SW 1271 (cell line): ENCODE measurements at places on chromosomes 16 and 17.

DNA sequence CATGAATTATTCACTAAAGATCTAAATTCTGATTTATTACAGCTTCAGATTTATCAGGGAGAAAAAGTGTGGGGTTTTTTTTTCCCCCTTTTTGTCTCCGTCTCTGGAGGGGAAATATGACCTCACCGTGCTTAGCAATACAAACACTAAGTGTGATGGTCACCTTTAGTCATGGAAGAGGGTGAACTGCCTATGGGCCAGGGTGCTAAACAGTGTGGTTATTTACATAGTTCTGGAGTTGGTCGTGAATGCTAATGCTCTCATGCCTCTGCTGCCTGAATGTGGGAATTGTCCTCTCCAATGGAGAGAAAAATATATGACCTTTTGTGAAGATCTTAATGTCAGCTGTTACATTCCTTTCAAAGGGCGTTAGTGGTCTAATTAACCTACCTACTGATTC lies 44.8 kb upstream of the MSI2 start:
- DNase-seq: no peak

GRCh38 chr16:9437115-9437514 lies 345.7 kb downstream of the HAPSTR1 start:
- no peak for DNase-seq

DNA sequence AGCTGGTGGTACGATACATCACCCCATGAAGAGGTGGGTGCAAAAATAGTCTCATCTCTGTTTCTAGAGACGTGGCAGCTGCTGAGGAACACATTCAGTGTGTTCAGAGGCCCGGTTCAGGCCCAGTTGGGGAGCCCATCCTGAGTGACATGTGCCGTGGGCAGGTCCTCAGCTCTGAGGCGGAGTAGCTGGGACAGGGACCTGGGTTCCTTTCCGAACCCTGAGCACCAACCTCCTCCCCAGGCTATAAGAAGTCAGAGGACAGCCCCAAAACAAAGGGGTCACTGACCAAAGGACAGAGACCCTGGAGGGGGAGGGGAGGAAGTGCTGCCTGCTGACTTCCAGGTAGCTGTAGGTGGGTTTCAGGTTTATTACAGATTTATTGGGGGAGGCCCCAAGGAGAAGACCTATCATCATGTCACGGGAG lies 5.1 kb downstream of the LDHD start:
- DNase-seq: no peak

DNA sequence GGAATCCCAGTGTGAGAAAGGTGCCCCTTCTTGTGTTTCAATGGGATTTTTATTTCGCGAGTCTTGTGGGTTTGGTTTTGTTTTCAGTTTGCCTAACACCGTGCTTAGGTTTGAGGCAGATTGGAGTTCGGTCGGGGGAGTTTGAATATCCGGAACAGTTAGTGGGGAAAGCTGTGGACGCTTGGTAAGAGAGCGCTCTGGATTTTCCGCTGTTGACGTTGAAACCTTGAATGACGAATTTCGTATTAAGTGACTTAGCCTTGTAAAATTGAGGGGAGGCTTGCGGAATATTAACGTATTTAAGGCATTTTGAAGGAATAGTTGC lies 567 bp downstream of the UBB start:
- DNase-seq: peak; percentile 71

GRCh38 chr16:66728804-66729203 lies 22.6 kb downstream of the DYNC1LI2 start:
- no peak for DNase-seq

DNA sequence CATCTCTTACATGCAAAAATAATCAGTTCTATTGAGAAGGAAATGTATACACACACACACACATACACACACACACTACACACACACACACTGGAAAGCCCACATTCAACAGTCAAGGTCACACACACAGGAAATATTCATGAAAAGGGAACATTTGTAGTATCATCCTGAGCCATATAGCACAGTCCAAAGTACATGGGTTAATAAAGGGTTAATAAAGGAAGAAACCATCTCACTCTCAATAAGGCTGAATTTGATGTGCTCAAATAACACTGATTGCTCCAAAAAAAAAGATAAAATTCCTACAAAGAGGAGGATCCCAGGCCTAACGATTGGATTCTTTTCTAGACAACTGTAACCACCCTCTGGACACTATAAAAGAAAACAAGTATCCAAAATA lies 164.7 kb downstream of the SLC39A11 start:
- no peak for DNase-seq

GRCh38 chr16:30359871-30360170 lies 4.7 kb upstream of the CD2BP2 start:
- no peak for DNase-seq

DNA sequence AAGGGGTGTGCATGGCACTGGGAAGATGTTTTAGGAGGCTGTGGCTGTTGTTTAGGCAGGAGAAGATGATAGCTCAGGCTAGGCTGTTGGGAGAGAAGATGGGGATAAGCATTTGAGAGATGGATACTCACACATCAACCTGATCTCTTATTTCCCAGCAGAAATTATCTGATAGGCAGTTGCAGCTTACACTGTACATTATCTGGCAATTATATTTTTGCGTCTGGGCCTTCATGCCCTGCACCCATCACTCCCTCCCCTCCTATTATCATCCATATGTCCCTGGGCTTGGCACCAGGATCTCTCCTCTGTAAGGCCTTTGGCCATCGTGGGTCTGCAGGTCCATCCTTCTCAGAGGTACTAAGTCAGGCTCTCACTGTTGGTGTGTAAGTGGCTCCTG lies 401.0 kb upstream of the EEF2KMT start:
- no peak for DNase-seq

- DNase-seq: no peak
These were observed 11.1 kb upstream of the RNF112 start for GRCh38 chr17:19399750-19400450.

- no peak for DNase-seq
These were observed 21.5 kb downstream of the DCAKD start for GRCh38 chr17:45029758-45030423.

- DNase-seq: no peak
These were observed 43.1 kb upstream of the DLX4 start for GRCh38 chr17:49925921-49926320.

DNA sequence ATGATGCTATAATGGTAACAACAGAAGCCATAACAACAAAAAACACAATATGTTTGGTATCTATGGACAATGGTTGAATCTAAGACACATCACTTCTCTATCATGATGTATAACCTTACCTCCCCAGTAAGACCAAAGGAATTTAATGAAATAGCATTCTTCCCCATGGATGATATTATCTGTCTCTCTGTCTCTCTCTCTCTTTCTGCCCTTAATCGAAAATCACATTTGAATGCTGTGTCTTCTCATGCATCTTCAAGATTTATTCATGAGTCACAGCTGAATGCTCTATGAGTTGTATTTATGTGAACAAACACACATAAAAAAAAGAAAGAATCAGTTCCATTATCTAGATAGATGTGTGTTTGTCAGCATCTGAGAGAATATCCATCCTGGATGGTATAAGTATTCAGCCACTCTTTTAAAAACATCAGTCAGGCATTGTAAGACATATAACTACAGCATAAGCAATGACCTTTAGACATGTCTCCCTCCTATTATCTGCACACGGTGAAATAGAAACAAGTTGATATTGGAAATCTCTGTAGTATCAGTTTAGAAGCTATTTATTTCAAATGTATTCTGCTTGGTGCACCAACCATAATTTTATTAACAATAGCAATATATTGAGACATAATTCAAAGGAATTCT lies 433.3 kb downstream of the TOX3 start:
- peak; percentile 0 for DNase-seq

DNA sequence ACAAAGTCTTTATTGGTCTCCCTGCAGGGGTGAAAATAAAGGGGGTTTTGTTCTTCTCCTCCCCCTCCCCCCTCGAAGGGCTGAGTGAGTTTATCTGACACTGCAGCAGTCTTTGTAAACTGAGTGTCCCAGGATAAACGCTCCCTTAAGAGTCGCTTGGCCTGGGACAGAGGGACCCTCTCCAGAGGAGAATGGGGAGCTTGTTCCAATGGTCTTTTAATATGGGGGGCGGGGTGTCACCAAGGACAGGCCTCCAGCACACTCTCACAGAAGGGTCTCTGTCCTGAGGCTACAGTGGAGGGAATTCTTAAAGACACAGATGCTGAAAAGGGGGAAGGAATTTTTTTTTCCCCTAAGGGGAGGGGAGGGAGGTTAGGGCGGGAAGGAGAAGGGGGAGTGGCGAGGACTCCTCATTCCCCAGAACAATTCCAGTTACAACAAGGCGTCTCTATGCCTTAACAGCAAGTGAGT lies 455.5 kb downstream of the SOX9 start:
- DNase-seq: no peak

- no peak for DNase-seq
These were observed 325.8 kb downstream of the ABCC12 start for GRCh38 chr16:47829850-47830600.

DNA sequence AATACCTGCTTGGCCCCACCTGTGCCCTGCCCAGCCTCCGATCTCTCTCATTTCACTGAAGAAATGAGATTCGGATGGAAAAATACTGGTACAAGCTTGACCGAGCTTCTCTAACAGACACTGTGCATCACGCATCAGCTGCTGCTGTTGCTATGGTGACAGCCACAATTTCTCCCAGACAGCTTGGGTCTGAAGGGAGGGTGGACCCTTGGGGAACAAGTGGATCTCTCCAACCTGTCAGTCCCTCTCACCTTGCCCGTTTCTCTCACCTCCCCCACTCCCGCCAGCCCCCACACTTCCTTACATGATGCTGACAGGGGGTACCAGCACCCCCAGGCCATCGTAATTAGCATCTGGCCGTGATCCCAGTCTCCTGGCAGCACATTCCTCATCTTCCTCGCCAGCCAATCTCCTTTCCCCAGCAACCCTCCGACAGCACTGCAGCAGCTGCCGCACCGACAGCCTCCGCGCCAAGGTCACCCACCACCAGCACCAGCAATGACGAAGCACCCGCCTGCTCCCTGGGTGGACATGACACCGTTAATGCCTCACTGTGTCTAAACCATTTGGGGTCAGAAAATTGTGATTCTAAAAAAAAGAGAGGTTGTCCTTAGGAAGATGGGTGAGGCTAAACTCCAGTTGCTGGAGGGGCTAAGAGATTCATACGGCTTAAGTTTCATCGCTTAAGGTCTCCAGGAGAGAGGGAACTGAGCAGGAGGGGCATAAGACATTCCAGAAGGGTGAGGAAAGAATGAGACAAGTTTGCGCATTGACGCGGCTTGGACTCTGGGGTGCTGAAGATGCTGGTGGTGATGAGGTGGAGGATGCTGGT lies 58.6 kb upstream of the TNRC6A start:
- no peak for DNase-seq

DNA sequence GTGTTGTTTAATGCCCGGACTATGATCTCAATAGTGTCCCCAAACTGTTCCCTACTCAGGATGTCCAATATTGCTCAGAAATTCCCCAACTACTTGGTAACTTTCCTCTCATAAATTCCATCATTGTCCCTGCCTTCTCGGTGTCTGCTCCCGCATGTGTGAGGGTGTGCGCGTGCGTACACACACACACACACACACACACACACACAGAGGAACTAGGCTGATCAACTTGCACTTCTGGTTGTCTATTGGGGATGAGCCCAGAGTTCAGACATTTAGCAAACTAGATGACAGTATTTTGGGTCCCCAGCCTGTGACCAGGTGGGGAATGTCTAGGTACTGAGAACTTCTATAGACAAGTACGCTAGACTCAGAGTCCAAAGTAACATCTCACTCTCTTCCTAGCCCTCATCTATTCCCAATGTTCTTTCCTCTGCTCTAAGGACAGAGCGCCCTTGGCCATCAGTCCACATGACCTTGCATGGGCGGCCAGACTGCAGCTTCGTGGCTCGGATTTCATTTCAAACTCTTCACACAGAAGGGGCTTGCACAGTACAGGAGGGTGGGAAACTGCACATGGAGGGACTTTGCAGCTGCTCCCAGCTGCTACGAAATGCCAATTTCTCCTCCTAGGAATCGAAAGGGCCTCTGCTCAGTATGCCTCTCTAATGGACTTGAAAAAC lies 5.3 kb downstream of the HS3ST3A1 start:
- no peak for DNase-seq

- DNase-seq: no peak
These were observed 609.2 kb downstream of the TOX3 start for GRCh38 chr16:51937771-51938170.

- DNase-seq: no peak
These were observed 52.0 kb upstream of the MMP2 start for GRCh38 chr16:55426865-55427484.

DNA sequence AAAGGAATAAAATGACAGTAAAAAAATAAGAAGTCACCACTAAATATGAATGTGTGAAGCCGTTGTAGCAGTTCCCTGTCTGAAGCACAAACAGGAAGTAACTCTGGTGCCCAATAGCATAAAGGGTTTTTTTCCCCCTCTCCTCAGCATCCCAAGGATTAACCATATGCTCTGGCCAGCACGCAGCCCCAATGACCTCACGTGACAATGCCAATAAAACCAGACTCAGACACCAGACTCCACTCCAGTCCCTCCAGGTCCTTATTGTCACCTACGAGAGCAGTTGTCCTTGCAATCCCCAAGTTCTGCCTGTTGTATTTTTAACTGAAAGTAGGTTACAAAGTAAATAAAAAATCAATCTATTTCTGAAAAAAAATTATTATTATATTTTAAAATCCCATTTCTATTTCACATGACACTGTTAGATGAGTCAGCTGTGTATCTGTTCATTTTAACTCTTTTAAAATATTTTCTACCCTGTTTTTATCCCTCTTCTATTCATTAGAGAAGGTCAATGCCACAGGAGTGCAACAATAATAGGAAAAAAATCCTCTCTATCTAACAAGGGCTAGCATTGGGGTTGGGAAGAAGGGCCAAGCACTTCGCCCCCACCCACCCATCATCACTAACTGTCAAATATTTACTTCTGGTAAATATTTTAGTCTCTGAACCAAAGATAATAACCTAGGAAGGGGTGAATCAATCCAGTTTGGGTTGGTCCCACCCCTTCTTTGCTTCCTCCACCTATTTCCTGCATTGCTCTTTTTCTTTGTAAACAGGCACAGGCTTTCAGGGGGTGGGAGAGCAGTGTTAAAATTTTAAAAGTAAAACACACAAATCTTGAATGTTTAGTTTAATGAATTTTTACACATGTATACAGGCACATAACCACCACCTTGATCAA lies 6.6 kb downstream of the PRAC1 start:
- no peak for DNase-seq

GRCh38 chr16:21685034-21685455 lies 21.3 kb downstream of the OTOA start:
- DNase-seq: no peak

GRCh38 chr17:13678841-13679240 lies 77.1 kb upstream of the HS3ST3A1 start:
- DNase-seq: no peak

GRCh38 chr17:34720760-34721159 lies 141.4 kb downstream of the TMEM132E start:
- DNase-seq: peak; percentile 17
